ENCODE measurements at places on chromosomes 3 and 15.

DNA sequence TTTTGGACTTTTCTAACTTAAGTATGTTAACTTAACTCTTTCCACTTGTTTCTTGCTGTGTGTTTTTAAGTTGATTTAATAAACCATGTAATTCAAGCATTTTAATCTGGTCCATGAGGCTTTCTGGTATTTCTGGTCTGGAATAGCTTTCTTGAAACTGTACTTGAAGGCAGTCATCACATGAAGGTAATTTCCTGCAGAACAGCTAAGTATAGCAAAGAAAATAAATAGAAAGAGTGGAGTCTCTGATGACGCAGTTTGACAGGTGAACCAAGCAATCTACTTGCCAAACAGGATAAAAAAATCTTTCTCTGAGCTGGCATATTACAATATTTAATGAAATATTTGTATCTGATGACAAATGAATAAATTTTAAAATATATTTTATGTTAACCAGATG, 74.9 kb downstream of the BTLA start:
- DNase-seq, result no peak

- no peak for DNase-seq
These were observed 107.4 kb downstream of the LRIG1 start for GRCh38 chr3:66393333-66394005.

GRCh38 chr3:16897254-16897926, 12.6 kb downstream of the PLCL2 start:
- DNase-seq, result no peak

DNA sequence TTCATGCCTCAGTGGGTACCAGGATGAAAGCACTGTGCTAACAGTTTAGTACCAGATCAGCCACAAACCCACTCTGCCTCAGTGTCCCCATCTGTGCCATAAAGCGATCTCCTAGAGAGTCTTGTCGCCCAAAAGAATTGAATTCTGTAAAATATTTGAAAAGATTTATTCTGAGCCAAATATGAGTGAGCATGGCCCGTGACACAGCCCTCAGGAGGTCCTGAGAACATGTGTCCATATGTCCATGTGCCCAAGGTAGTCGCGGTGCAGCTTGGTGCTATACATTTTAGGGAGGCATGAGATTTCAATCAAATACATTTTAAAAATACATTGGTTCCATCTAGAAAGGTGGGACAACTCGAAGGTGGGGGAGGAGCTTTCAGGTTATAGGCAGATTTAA, 15.4 kb upstream of the NOX5 start:
- DNase-seq, result no peak

DNA sequence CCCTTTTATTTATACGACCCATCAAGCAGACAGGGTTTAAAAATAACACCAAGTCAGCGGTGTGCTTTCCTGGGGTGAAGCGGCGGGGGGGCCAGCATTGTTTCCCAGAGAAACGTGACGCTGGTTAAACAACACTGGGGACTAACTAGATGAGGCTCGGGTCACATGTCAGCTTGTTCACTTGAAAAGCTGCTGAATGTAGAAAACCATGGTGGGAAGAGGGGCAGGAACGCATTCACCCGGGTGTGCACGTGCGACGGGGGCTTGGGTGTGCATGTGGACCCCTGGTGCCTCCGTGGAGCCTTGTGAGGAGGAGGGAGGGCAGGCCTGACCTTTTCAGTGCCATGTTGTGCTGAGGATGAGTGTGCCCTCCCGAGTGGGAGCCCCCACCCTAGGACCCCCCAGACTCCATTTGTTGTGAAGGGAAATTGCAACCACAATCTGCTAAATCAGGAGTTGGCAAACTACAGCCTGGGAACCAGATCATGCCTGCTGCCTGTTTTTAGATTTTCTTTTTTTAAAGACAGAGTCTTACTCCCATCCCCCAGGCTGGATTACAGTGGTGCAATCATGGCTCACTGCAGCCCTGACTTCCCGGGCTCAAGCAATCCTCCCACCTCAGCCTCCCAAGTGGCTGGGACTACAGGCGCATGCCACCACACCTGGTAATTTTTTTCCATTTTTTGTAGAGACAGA, 70.4 kb upstream of the CMTM7 start:
- no peak for DNase-seq

DNA sequence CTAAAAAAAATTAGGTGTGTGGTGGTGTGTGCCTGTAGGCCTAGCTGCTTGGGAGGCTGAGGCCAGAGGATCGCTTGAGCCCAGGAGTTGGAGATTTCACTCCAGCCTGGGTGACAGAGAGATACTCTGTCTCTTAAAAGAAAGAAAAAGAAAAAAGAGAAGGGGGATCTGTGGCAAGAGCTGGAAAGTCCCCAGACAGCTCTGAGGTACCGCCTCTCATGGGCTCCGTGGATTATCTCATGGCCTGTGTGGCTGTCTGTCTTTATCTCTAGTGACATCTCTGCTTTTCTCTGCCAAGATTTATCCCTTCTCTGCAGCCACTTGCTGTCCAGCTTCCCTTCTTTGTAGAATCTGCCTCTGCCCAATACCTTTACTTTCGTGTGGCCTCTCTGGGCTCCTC, 5.7 kb downstream of the EXOSC7 start:
- no peak for DNase-seq

GRCh38 chr15:94080989-94081605, 150.3 kb upstream of the MCTP2 start:
- no peak for DNase-seq

GRCh38 chr3:166209701-166210100, 372.5 kb upstream of the BCHE start:
- DNase-seq, result no peak

DNA sequence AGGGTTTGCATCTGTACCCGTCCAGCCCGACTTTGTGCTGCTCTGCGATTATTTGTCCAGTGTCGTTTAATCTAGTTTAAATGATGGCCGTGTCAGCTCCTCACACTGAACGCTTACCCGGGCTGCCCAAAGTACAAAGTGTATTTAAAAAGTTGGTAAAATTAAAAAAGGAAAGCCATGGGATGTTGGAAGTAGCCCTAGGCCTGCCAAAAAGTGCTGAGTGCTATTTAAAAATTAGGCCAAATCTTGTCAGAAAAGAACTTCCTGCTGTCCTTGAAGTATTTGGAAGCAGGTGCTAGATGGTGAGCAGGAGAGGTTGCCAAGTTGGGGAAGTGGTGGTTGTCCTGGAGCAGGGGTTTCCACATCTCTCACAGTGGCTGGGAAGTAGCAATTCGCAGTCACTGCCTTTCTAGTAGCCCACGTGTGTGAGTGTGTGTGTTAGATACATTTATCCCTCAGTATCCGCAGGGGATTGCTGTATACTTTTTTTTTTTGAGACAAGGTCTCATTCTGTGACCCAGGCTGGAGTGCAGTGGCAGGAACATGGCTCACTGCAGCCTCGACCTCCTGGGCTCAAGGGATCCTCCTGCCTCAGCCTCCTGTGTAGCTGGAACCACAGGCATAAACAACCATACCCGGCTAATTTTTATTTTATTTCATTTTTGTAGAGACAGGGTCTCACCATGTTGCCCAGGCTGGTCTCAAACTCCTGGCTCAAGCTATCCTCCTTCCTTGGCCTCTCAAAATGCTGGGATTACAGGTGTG, 664 bp downstream of the PPCDC start:
- DNase-seq, result no peak

DNA sequence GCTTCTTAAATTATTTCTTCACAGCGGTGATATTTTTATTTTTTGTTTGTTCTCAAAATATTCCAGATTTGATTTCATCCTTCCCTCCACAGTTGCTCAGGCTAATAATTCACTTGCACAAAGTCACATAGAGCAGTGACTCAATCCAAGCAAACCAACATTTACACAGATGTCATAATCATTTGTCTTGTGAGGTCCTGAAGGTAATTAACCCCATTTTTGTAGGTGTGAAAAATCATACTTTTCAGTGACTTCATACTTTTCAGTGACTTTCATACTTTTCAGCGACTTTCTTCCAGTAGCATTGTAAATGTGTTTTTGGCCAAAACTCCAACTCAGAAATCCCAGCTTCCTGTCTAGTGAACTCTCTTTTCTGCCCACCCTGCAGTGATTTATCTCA, 32.1 kb downstream of the CD200 start:
- no peak for DNase-seq

DNA sequence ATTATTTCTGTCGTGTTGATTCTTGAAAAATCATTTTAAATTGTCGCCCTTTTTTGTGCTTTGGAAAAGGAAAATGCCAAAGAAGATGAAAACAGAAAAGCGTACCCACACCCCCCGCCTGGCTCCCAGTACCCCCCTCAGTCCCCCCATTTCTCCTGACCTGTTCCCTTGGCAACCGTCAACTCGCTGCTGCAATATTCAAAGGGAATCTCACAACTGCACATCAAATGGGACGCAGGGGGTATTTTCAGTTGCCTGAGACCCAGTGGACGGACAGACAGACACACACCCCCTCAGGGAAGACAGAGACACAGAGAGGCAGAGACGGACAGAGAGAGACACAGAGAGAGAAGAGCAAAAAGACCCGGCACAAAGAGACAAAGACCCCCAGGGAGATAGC, 83.5 kb upstream of the PRR20G start:
- DNase-seq, result no peak

DNA sequence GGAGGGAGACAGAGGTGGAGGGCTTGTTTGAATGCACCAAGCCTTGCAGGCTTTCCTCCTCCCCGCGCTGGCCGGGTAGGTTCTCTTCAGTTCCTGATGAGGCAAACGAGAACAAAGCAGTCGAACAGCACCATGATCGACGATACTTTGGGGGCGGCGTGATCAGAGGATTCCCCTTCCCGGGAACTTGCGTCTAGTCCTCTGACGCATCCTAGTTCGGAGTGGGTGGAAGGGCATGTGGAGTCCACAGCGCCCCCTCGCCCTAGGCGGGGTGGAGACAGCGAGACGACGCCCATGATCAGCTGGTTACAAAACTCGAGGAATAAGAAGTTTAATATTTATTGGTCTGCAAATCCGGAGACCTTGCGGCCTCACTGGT, 452 bp upstream of the SV2B start:
- DNase-seq, result peak; percentile 48

GRCh38 chr3:197380786-197381185, 82.4 kb upstream of the DLG1 start:
- DNase-seq, result no peak
